ENCODE measurements at places on chromosomes 13 and 19. TPM values are rescaled to one million over a fixed set of nuclear protein-coding genes. Genes with fewer than 3 reads are reported as not detected.

Gene MTUS2
- 8.3 TPM for total RNA-seq

Gene SLC1A6
- total RNA-seq, result 335 TPM

Gene LILRB3
- total RNA-seq, result 3.6 TPM

Gene ZNF544
- total RNA-seq, result 92.2 TPM

Gene ZNF132
- total RNA-seq, result 11.4 TPM

Gene KLHL1
- 0.87 TPM for total RNA-seq

Gene PGLYRP2
- total RNA-seq, result 43.7 TPM

Gene ZNF91
- 101 TPM for total RNA-seq

Gene ZNF20
- total RNA-seq, result 8.9 TPM

Gene CYP2A7
- total RNA-seq, result 1.1 TPM

Gene ATP13A1
- total RNA-seq, result 292 TPM

Gene FAAP24
- total RNA-seq, result 5.5 TPM

Gene CYP2F1
- 1.7 TPM for total RNA-seq

Gene PLA2G4C
- 28.0 TPM for total RNA-seq

Gene CD70
- total RNA-seq, result not detected

Gene ZNF229
- total RNA-seq, result 5.1 TPM

Gene CD177
- 0.39 TPM for total RNA-seq

Gene S1PR2
- total RNA-seq, result 8.7 TPM

Gene MISP3
- 7.2 TPM for total RNA-seq

Gene NBEA
- 22.2 TPM for total RNA-seq

Gene DLEU7
- 0.71 TPM for total RNA-seq

Gene ZNF83
- 61.1 TPM for total RNA-seq

Gene CGB2
- total RNA-seq, result 3.6 TPM

Gene STAP2
- 5.3 TPM for total RNA-seq

Gene LGALS4
- 1.9 TPM for total RNA-seq

Gene ZNF225
- 5.0 TPM for total RNA-seq

Gene SRRM5
- 8.4 TPM for total RNA-seq

Gene DLL3
- total RNA-seq, result 6.5 TPM

Gene TSSK6
- 117 TPM for total RNA-seq

Gene HSH2D
- 0.55 TPM for total RNA-seq

Gene ATCAY
- 1.7 TPM for total RNA-seq

Gene MAG
- 18.4 TPM for total RNA-seq

Gene CAB39L
- total RNA-seq, result 23.2 TPM

Gene ASF1B
- 52.7 TPM for total RNA-seq

Gene SACS
- total RNA-seq, result 38.2 TPM

Gene PNMA8C
- 1.4 TPM for total RNA-seq

Gene KCTD4
- total RNA-seq, result not detected

Gene LRRC63
- total RNA-seq, result 9.4 TPM

Gene CEACAM8
- total RNA-seq, result 0.16 TPM

Gene SBSN
- 0.16 TPM for total RNA-seq

Gene C19orf18
- 3.5 TPM for total RNA-seq

Gene MAB21L1
- total RNA-seq, result not detected

Gene CEBPA
- 3.5 TPM for total RNA-seq

Gene FARP1
- 54.0 TPM for total RNA-seq

Gene ZNF837
- 6.2 TPM for total RNA-seq

Gene RETN
- not detected for total RNA-seq
